ENCODE measurements at places on chromosomes 7 and 10.

- no peak for DNase-seq
These were observed 184.3 kb upstream of the CTBP2 start for GRCh38 chr10:125344573-125345171.

DNA sequence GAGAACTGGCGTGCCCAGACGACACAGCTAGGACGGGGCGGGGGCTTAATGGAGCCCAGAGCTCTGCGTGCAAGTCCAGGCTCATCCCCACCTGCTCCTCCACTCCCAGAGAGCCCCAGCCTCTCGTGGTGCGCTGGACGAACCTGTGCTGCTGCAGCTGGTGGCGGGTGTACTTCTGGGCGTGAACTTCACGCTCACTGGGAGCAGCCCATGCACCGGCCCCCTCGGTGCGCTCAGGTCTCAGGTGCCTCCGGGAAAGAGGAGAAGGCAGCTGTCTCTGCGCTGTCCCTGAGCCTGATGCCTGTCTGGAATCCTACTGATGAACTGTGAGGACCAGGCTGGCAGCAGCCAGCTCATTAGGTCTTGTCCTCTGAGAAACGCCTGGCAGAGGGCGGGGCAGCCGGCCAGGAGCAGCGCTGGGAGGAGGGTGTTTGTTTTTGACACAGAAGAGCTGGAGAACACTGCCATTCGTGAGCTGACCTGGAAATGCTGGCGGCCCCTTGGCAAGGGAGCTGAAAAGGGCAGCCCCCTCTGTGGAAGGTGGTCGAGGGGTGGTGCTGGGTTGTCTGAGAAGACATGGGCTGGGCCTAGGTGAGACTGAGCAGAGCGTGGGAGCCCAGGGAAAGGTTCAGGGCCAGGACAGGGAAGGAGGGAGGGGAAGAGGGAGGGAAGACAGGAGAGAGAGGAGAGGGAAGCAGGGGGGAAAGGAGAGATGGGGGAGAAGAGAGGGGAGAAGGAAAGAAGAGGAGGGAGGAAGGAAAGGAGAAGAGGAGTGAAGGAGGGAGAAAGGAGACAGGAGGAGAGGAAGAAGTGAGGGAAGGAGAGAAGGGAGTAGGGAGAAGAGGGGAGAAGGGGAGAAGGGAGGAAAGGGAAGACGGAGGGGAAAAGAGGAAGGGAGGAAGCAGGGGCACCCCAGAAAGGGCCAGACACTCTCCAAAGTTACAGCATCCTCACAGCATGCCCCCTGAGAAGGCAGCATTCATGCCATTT, 53.5 kb upstream of the TNS3 start:
- DNase-seq = peak; percentile 66

DNA sequence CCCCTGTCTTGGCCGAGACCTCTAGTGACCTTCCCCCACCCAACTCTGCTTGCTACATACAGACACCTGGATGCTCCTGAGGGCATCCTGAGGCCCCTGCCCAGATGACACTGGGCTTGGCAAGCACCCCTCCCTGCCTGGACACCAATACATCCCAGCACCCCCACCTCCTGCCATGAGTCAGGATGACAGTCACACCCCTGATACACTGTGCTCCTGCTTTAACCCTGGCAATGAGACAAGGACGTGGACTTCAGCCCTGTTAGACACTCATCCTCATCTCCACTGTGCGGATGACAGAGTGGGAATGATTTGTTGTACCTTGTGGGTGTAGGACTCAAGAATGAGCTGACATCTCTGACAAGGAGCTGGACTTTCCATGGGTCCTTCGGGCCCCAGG, 186.3 kb upstream of the ADCY1 start:
- no peak for DNase-seq

DNA sequence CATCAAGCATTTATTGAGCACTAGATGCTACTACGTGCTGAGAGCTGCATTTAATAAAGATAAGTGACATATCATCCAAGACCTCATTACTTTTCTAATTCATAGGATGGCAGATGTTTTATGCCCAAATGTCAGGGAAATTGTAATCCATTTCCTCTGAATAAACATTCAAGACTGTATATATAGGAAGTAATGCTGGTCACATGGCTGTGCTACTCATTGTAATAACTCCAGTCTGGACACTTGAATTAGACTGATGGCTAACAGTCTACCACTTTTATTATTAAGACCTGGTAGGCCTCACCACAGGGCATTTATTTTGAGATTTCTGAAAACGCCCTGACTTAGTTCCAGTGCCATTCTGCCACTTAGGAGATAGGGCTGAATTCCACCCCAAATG, 36.6 kb downstream of the PIK3AP1 start:
- DNase-seq = no peak

DNA sequence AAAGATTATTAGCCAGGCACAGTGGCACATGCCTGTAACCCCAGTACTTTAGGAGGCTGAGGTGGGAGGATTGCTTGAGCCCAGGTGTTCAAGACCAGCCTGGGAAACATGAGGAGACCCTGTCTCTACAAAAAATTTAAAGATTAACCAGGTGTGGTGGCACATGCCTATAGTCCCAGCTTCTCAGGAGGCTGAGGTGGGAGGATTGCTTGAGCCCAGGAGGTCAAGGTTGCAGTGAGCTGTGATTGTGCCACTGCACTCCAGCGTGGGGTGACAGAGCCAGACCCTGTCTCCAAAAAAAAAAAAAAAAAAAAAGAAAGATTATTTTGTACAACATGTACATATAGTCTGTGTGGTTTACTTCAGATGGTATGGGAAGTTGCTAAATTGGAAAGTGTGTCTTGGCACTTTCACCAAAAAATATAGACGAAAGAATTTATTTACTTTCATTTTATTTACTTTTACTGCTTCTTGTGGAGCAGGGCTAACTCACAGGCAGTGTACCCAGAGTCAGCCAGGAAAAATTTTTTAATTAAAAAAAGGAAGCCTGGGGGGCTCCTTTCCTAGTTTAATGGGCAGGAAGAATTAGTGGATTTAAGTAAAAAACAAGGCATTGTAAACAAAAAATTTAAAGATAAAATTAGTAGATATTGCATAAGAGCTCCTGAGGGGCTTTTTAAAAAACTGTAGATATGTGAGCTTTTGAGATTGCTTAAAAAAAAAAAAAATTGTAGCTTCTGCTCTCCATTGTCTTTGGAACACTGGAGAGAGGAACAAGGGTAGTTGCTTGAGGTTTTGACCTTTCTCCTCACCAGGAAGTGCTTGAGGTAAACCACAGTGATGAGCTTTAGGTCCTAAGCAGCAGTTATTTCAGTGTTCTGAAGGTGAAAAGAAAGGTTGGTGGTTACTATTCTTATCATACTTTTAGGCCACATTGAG, 44.6 kb upstream of the VDAC2 start:
- DNase-seq = no peak

DNA sequence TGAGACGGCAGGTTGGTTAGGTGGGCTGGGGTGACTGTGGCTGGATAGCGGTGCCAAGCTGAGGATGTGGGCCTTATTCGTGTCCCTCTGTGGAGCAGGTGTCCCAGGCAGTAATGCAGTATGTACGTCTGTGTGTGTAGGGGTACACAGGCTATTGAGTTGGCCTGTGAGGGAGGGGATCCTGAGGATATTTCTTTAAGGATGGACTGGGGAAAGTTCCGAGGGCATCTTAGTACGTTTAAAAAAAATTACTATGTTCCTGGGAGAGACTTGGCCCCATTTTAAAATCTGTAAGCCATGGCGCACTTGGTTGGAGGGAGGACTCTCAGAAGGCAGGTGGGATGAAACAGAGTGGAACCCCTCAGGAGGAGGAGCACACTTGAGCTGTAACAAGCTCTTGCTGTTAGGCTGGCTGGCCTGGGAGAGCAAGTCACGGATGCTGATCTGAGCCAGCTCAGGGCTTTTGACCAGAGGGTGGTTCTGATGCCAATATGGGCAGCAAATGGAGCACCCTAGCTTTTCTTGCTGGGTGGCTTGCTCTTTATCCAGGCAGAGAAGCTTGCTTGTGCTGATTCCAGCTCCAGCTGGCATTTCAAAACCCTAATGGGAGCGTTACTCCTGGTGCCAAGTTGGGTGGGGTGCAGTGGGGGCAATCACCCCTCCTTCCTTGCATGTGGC, 765 bp downstream of the WBP1L start:
- DNase-seq = no peak

GRCh38 chr10:21526188-21526859, 842 bp upstream of the SKIDA1 start:
- peak; percentile 90 for DNase-seq

- no peak for DNase-seq
These were observed 87.4 kb upstream of the PPIF start for GRCh38 chr10:79259834-79260233.

GRCh38 chr10:68576118-68576517, 16.0 kb downstream of the TET1 start:
- DNase-seq = no peak

- no peak for DNase-seq
These were observed 29.5 kb downstream of the LRRC17 start for GRCh38 chr7:102942181-102942866.

DNA sequence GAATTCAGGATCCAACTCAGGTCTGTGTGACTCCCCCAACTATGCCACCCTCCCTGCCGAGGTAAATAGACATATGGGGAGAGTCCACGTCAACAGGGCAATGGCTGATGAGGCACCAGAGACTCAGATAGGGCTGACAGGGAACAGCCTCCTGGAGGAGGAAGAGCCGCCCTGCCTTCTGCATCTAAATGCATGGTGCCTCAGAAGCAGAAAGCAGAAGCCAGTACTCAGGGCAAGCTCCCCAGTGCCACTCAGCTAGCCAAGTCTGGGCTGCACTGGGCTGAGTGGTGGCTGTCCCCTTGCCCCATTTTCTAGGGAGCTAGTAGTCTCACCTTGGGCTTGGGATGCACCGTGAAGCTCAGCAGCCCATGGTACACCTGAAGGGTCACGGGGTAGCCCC, 11.0 kb downstream of the RRP12 start:
- DNase-seq = no peak

- no peak for DNase-seq
These were observed 40.1 kb upstream of the XPNPEP1 start for GRCh38 chr10:109963439-109963838.

DNA sequence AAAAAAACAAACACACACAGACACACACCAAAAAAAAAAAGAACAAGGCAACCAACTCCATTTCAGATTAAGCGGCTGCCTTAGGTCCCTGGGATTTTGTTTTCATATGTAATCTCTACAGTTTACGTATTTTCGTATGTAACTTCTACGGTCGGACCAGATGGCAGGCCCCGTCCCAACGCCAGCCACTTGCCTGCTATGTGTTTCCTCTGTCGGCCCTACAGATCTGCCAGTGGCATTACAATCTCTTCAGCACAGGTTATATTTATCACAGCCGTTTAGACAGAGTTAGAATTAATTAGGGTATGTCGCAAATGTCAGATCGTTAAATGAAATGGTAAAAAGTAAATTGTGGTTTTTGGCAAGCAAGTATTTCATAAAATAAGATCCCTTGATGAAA, 99.3 kb downstream of the DNAJB6 start:
- no peak for DNase-seq

DNA sequence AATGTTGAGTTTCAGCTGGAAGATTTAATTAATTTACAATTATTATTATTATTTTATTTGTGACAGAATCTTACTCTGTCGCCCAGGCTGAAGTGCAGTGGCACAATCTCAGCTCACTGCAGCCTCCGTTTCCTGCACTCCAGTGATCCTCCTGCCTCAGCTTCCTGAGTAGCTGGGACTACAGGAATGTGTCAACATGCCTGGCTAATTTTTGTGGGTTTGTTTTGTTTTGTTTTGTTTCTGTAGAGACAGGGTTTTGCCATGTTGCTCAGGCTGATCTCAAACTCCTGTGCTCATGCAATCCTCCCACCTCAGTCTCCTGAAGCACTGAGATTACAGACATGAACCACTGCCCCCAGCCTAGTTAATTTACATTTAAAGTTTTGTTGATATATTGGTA, 93.8 kb upstream of the MEOX2 start:
- no peak for DNase-seq

DNA sequence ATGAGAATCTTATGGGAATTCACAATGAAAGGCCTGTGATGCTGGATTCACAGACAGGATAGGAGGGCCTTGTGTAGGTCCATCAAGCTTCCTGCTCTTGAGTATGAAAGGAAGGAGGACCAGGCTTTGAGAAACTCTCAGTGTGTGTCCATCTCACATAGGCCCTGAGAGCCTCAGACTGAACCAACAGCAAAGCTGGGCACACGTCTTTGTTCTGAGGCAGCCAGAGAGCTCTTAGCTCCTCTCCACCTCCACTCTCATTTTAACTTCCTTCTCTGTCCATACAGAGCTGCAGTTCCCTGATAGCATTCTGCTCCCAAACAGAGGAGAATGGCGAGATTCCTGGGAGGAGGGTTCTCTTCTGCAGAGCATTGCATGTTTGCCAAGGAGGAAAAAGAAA, 515.6 kb downstream of the CALN1 start:
- DNase-seq = no peak

- DNase-seq = no peak
These were observed 180.5 kb upstream of the CCDC6 start for GRCh38 chr10:60086862-60087261.

DNA sequence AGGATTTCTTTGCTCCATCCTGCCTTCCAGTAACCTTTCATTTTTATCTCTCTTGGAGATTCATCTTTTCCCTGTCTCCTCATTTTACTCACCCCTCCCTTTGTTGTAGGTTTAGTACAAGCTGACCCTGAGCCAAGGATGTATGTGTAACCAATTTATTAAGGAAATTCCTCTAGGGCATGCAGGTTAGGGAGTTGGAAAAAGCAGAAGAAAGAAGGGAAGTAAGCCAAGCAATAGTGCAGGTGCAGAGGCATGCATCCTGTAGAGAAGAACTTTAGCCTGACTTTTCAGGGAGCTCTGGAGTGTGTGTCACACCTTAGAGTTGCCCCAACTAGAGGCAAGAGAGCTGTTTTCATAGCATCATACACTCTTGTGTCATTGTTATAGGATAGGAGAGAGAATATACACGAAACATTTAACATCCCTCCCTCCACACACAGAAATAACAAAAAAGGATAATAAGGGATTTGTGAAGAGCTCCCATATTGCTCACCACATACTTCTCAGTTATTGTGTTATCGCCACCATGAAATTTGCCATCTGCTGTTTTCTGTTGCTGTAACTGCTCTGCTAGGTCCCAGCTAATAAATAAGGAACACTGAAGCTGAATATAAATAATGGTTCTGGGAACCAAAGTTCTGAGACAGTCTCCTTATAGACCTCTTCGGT, 21.8 kb upstream of the SEMA3C start:
- no peak for DNase-seq

DNA sequence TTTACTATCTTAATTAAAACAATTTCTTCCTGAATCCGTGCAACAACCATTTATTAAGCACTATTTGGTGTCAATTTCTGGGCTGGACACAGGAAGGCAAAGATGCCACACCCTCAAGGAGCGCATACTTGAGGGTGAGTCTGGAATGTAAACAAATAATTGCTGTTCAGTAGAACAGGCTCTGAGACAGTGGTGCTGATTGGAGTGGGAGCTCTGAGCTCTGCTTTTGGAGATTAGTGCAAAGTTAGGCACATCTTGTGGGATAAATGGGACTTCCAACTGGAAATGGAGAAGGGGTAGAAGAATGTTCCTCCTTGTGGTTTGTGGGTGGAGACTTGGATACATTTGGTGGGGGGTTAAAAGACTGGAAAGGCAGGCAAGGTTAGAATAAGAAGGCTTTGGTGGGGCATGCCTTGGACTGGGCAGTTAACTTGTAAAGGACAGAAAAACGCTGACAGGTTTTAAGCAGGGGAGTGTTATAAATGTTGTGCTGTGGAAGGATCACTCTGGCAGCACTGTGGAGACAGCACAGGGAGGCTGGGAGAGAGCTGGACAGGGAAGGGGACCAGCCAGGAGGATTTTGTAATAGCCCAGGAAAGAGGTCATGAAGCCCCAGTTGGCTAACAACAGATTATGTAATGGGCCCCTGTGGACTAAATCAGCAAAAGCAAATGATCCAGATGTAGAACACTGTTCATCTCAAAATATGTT, 80.7 kb downstream of the ZNF365 start:
- DNase-seq = peak; percentile 83

- DNase-seq = no peak
These were observed 188.1 kb downstream of the MYOF start for GRCh38 chr10:93293999-93294398.
